Activated CD8-positive, alpha-beta memory T cell treated with anti-CD3 and anti-CD28 coated beads, Interleukin-2, amount 10 ng/mL, durations not matched to agents 7 days and 5 days (primary cell): ENCODE measurements at places on chromosomes 5 and 9.
A peak's percentile ranks its signal among the peaks of the same experiment; 100 is the strongest.

- DNase-seq, result no peak
Measured at GRCh38 chr5:72537166-72537565, 30.0 kb upstream of the ZNF366 start.

DNA sequence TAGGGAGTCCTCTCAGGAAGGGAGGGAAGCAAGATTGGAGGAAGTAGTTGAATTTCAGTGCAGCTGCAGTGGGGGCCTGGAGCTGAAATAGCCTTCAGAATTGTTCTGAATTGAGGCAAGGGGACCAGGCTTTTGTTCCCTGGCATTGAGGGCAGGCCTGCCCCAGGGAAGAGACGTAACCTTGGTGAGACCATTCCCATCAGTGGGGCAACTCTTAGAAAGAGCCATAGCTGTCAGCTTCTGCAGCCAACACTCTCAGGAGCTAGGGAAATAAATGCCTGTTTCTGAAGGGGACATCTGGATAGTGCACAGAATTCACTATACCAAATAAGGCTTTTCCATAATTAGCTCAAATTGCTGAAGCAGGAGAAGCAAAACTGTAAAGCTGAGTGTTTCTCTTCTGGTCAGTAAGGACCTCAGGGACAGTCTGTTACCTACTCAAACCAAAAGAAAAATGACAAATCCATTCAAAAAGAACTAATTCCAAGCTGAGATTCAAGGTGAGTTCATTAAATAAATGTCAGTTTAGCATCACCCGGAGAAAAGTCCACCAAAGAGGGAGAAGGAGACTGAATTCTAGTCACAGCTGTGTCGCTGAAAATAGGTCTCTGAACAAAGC, 44.0 kb downstream of the LYRM7 start:
- DNase-seq, result no peak

GRCh38 chr5:132470010-132470392, 20.6 kb downstream of the IRF1 start:
- peak; percentile 19 for DNase-seq

DNA sequence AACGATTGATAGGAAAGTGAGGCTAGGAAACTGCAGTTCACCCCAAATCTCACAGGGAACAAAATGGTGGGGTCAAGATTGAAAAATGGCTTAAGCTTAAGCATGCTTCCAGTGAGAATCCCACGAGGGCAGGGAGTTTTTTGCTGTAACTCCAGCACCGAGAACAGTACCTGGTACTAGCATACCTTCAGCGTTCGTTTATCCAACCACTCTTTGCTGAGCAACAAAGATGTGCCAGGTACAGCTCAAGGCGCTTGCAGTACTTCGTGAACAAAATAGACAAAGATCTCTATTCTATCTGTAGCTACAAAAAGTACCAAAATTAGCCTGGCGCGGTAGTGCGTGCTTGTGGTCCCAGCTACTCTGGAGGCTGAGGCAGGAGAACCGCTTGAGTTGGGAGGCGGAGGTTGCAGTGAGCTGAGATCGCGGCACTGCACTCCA, 778 bp upstream of the PPP6C start:
- peak; percentile 49 for DNase-seq

GRCh38 chr5:176540476-176540899, 3.3 kb upstream of the RNF44 start:
- no peak for DNase-seq

- DNase-seq, result no peak
Measured at GRCh38 chr5:114504560-114504959, 142.7 kb downstream of the KCNN2 start.

- DNase-seq, result no peak
Measured at GRCh38 chr5:33468775-33469435, 28.1 kb downstream of the TARS1 start.

DNA sequence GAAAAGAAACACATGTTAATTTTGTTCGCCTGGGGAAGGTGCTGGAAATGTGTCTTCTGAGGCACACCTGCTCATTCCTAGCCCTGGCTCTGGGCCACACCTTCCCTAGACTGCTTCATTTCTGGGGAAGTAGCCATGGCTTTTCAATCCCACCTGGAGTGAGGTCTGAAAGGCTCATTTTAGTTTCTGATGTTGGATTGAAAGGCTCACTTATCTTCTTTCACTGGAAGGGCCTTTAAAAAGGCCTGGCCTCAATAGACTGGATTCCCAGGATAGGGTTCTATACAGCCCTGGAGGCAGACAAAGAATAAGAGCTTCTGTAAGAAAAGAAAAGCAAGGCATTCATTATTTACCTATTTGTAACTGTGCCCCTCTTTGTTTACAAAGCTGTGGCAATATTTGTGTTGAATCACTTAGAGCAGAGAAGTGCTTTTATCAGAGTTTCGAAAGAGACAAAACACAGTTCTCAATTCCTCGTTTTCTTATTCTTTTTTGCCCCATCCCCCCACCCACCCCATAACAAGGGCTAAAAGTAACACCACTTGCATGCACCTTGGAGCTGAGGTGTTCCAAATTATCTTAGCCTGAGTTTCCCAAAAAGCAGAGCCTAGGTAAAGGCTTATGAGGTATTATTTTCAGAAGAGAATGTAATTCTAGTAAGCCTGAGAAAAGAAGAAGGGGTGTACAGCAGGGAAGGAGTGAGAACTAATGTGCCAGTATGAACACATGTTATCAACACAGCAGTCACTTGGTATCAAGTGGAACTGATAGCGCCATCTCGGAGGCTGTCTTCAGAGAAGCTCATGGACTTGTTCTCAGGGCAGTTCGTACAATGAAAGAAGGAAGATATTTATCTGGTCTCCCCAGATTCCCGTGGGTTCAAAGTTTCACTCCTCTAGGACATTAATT, 413.1 kb downstream of the KCTD16 start:
- no peak for DNase-seq

DNA sequence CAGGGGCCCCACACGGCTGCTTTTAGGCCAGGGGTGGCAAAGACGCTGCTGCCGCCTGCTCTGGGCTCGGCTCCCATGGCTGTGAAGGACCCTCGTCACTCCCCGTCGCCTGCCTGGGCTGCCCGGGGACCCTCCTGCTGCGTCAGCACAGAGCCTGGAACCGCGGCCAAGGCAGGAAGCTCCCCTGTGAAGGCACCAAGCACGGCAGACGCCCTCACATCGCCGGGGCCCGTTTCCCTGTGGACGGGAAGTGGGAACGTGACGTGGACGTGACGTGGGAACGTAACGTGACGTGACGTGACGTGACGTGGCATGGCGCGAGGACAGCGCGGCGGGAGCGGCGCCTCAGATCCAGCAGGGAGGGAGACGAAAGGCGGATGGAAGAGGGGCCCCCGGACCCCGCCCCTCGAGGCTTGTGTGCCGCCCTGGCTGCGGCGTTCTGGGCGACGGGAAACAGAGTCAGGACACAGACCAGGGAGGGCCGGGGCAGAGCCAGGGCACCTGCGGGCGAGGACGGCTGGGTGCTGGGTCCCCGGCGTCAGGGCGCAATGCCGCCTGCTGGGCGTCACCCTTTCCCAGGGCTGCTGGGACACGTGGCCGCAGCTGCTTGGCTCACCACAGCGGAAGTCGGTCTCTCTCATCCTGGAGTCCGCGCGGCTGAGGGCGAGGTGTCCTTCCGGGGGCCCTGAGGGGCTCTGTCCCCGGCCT, 53.1 kb downstream of the MRPL36 start:
- no peak for DNase-seq

- no peak for DNase-seq
Measured at GRCh38 chr5:177099422-177100093, 12.8 kb downstream of the FGFR4 start.
